IMR-90 (cell line): ENCODE measurements at places on chromosomes 6 and 20. TPM values are rescaled to one million over a fixed set of nuclear protein-coding genes. Genes with fewer than 3 reads are reported as not detected.

DNA sequence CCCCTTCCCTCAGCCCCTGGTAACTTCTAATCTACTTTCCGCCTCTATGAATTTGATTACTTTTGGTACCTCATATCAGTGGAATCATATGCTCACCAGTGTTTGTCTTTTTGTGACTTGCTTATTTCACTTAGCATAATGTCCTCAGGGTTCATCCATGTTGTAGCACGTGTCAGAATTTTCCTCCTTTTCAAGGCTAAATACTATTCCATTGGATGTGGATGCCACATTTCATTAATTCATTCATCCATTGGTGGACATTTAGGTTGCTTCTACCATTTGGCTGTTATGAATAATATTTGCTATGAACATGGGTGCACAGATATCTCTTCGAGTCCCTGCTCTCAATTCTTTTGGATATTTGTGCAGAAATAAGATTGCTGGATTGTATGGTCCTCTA is 388.6 kb upstream of the SOX4 start:
- peaks cover 1% of the 10 kb centered on the region; the same call in 1 of the 2 replicates for H3K4me1 ChIP-seq
- no peak overlapping the region for H3K4me3 ChIP-seq
- H3K27me3 ChIP-seq: no peaks in the 10 kb centered on the region
- no peak for DNase-seq

GRCh38 chr6:35397806-35398418 is 54.2 kb upstream of the FANCE start:
- no peak overlapping the region for H3K4me3 ChIP-seq
- DNase-seq: no peak
- H3K27ac ChIP-seq: no peak overlapping the region
- peaks cover 5% of the 10 kb centered on the region for H3K36me3 ChIP-seq
- H3K27me3 ChIP-seq: no peaks in the 10 kb centered on the region

DNA sequence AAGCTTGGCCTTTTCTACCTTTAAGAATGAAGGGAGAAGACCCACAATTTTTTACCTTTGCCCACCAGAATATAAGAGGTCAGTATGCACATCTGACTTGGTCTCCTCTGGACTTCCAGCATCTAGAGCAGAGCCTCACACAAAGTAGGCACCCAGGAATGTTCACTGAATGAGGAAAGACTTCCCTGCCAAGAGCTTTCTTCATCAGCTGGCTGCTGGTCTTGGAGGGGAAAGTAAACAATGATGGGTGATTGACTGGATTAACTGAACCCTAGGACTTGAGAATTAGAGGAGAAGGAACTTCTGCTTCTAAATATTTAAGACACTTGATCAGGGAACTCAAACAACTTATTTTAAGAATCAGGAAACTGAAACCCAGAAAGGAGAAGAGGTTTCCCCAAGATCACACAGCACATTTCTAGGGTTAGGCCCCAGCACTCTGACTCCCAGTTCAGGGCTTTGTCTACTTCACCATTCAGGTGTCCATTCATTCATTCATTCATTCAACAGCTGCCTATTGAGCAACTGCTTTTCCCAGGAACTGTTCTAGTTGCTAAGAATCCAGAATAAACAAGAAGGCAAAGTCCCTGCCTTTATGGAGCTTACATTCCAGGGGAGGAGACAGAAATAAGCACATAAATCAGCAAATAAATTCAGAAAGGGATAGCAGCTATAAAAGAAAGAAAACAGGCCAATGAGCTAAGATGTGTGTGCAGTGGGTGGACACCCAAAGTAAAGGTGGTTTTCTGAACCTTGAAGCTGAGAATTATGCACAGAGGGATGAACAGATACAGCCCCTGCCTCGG is 216.9 kb upstream of the LRFN2 start:
- no peak overlapping the region for H3K4me3 ChIP-seq
- no peaks in the 10 kb centered on the region for H3K4me1 ChIP-seq
- H3K27me3 ChIP-seq: peaks cover 2% of the 10 kb centered on the region
- no peaks in the 10 kb centered on the region for H3K36me3 ChIP-seq
- DNase-seq: no peak

TP53TG5 gene
- polyA plus RNA-seq: not detected in 2 replicates

MYB gene
- 0.22 and 0.44 TPM in 2 replicates for polyA plus RNA-seq

- H3K36me3 ChIP-seq: no peaks in the 10 kb centered on the region
- H3K27me3 ChIP-seq: no peaks in the 10 kb centered on the region
- no peak overlapping the region for H3K4me3 ChIP-seq
- no peaks in the 10 kb centered on the region for H3K4me1 ChIP-seq
Measured at GRCh38 chr20:39702701-39703349, 740.7 kb downstream of the DHX35 start.

DNA sequence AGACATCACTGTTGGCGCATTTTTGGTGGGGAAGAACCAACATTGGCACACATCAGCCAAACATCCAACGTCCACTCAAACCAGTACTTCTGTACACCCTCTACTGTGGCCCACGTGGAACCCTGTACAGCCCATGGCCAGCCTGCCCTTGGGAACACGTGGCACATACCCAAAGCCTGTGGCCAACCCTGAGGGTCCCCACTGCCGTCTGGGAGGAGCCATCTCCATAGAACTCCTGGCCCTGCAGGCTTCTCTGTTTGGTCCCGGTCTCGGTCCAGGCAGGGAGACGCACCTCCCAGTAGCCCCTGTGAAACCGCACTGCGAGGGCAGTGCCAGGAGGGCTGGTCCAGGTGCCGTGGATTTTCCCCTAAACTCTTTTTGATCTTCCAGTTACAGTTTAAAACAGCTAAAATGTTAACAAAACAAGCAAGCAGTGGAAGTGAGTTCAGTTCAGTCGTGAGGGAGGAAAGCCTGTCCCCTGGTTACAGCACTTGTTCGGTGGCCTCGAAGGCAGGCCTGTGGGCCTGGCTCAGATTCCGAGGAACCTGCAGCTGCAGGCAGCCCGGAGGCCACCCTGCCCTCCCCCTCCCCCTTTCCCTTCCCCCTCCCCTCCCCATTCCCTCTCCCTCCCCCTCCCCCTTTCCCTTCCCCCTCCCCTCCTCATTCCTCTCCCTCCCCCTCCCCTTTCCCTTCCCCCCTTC is 233.7 kb downstream of the DLL1 start:
- no peaks in the 10 kb centered on the region for H3K27me3 ChIP-seq
- no peak overlapping the region for H3K4me3 ChIP-seq
- no peak overlapping the region for H3K27ac ChIP-seq
- no peaks in the 10 kb centered on the region for H3K4me1 ChIP-seq

TRIM38 gene
- polyA plus RNA-seq: 3.3 and 4.1 TPM in 2 replicates

- H3K4me3 ChIP-seq: no peak overlapping the region
- DNase-seq: no peak
- H3K27me3 ChIP-seq: no peaks in the 10 kb centered on the region
- H3K36me3 ChIP-seq: no peaks in the 10 kb centered on the region
- peaks cover 3% of the 10 kb centered on the region; the same call in 1 of the 2 replicates for H3K4me1 ChIP-seq
- H3K27ac ChIP-seq: no peak overlapping the region
Measured at GRCh38 chr6:144361016-144361415, 75.9 kb downstream of the UTRN start.

TMEM200A gene
- polyA plus RNA-seq: 19.4 and 22.8 TPM in 2 replicates

DNA sequence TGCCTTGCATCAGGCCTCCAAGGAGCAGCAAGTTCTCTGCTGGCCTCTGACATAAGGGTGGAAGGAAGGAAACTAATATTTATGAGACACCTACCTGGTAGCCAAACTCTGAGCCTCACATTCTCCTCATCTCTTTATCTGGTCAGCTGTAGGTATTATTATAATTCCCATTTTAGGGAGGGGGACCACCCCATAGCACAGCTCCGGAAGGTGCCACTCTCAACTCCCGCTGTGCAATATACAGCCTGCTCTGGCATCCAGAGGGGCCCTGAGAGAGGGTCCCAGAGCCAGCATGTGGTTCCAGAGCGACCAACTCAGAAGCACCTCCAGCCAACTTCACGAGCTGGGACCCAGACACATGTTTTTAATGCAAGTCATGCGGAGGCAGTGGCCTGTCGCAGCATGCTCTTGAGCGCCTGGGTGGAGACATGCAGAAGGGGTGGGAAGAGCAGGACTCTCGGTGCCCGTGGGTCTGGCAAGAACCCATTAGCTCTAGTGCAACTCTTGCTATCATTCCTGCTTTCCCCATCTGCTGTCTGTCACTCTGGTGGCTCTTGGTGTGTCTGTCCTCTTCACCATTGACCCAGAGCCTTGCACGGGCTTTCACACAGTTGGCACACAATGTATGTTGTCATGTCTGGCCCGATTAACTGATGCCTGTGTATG is 15.0 kb upstream of the MYMX start:
- no peak overlapping the region for H3K27ac ChIP-seq
- no peak overlapping the region for H3K4me3 ChIP-seq
- no peak for DNase-seq
- H3K4me1 ChIP-seq: no peaks in the 10 kb centered on the region

DNA sequence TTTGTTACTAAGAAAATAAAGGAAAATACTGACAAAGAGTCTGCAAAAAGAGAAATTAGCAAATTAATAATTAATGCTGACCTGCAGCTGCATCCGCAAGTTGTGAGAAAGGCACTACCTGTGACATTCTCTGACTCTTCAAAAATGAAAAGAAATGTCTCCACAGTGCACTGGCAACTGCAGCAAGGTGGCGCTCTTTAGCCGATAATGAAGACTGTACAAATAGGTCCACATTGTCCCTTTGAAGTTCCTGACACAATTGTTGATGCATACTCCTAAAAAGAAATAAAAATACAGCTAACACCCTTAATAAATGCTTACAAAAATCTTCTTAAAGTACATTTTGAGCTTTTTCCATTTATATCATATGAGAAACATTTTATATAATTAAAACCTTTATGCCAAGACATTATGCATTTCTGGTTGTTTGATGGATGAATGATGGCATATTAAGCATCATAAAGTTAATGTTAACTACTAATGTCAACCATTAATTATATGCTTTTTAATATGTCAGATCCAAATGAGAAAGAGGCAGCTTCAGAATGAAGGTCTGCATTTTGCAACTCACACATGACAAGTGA is 96.5 kb downstream of the MMS22L start:
- H3K4me1 ChIP-seq: peaks cover 2% of the 10 kb centered on the region; the same call in 1 of the 2 replicates
- no peaks in the 10 kb centered on the region for H3K27me3 ChIP-seq
- no peaks in the 10 kb centered on the region for H3K36me3 ChIP-seq
- peak; percentile 65 for DNase-seq
- H3K27ac ChIP-seq: no peak overlapping the region

PDE10A gene
- 3.4 and 3.9 TPM in 2 replicates for polyA plus RNA-seq
